Fibroblast of skin of left quadriceps (primary cell): ENCODE measurements at places on chromosomes 13 and 19.

DNA sequence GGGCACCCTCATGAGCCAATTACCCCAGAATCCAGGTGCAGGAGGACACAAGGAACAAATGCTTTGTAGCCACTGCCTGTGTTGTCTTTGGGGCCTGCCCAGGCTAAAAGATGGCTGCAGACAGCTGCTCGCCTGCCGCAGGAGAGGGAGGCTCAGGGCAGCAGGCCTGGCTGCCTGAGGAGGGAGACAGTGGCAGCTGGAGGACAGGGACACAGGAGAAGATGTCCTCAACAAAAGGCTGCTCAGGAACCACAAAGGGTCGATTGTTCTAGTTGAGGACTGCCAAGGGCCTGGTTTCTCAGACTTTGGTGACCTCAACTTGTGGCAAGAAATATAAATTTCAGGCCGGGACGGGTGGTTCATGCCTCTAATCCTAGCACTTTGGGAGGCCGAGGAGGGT is 7.6 kb downstream of the SIRT2 start:
- no peak for DNase-seq

GRCh38 chr13:95275322-95276036 is 25.8 kb downstream of the ABCC4 start:
- DNase-seq = peak; percentile 70

GRCh38 chr13:29434217-29434945 is 161.1 kb downstream of the SLC7A1 start:
- no peak for DNase-seq

- no peak for DNase-seq
These were observed 123.5 kb upstream of the CACNA1A start for GRCh38 chr19:13629687-13630357.

DNA sequence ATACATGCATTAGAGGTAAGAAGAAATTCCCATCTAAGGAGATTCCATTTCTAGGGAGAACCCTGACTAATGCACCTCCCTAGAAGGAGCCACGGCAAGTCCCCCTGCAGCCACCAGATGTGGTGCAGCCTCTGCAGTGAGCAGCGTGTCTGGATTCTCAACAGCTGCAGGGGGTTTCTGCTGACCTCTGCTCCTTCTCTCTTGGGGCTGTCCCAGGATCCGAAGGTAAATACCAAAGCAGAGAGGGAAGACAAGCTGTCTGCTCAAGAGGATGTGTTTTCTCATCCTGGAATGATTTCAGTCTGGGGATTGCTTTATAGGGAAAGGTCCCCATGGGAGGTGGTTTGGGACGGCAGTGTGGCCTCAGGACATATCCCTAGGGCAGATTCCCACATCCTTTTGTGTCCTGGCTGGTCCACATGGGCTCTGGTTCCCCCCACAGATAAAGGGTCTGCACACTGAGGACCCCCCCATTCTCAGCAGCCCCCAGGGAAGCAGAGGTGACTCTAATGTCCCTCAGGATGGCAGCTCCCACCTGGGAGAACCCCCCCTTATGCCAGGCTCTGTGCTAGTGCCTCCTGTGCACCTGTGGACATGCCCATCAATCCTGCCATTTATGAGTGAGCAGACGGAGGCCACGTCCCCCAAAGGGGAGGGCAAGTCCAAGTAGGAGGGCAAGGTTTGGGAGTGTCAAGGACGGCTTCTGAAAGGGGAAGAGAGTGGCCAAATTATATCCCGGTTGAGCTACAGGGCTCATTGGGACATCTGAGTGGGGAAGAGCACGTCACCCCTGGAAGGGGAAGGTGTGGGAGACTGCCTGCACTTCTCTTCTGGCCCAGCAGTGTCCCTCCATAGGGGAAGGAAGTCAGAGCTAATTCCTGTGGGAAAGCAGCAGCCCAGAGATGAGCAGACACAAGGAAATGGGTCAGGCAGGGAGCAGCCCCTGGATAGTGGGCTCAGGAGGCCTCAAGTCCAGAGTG is 10.2 kb upstream of the OR10H5 start:
- DNase-seq = no peak

- no peak for DNase-seq
These were observed 18.1 kb downstream of the SLC7A1 start for GRCh38 chr13:29577136-29578051.

DNA sequence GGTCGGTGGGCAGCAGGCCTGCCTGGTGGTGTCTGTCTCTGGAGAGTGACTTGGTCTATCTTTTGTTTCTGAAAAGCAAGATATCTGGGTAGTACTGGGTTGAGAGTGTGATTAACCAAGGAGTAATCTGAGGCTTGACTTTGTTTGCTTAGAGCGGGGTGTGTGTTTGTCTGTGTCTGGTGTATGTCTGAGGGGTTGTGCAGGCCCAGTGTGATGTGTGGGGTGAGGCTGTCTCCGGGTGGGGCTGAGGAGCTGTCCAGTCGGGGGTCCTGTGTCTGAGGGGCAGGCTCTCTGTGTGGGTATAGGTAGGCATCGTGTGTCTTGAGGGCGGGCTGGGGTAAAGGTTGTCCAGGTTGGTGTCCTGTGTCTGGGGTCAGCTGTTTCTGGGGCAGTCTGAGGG is 11.1 kb upstream of the TIMM50 start:
- no peak for DNase-seq

DNA sequence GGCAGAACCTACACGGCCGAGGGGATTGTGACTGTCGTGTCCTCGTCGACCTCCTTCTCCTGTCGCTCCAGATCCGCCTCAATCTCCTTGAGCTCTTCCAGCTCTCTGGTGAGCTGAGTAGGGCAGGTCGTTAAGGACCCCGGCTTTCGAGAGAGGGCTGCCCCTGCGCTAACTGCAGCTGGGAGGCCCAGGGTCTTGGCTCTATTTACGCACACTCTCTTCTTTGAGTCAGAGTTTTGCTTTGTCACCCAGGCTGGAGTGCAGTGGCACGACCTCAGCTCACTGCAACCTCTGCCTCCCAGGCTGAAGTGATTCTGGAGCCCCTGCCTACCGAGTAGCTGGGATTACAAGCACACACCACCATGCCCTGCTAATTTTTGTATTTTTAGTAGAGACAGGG is 7.6 kb downstream of the SPC24 start:
- DNase-seq = no peak

GRCh38 chr13:44212633-44213396 is 160.8 kb upstream of the SERP2 start:
- peak; percentile 76 for DNase-seq

- DNase-seq = no peak
These were observed 560.7 kb upstream of the KLHL1 start for GRCh38 chr13:70668983-70669382.

DNA sequence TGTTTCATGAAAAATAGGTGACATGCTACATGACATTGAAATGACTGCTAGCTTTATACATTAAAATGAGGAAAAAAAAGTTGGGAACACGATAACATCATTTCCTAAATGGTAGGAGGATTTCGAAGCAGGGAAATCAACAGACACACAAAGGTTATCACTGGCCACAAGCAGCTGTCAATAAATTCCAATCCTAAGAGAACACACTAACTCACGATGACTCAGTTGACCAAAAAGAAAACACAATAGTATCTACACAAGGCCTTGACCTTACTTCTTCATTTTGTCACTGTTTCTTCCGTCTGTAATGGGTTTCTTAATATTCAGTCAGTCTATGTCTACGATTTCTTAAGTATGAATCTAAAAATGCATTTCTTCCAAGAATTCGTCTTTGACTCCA is 36.5 kb downstream of the STARD13 start:
- no peak for DNase-seq

DNA sequence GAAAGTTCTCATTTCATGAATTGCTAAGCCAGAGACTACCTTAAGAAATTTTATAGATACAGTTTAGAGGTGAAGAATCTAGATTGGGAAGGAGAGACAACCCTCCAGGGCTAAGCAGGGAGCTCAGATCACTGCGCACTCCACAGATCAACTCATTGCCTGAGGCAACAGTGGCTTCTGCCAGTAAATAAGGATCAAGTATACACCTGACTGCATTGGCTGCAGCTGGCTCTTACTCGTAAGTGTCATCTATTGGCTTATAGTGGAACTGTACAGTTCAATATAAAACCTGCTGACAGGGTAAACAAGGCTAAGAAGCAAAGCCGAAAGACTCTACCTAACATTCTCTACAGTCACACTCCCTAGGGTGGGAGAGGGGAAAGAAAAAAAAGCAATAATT is 18.0 kb upstream of the C1QTNF9B start:
- DNase-seq = no peak

DNA sequence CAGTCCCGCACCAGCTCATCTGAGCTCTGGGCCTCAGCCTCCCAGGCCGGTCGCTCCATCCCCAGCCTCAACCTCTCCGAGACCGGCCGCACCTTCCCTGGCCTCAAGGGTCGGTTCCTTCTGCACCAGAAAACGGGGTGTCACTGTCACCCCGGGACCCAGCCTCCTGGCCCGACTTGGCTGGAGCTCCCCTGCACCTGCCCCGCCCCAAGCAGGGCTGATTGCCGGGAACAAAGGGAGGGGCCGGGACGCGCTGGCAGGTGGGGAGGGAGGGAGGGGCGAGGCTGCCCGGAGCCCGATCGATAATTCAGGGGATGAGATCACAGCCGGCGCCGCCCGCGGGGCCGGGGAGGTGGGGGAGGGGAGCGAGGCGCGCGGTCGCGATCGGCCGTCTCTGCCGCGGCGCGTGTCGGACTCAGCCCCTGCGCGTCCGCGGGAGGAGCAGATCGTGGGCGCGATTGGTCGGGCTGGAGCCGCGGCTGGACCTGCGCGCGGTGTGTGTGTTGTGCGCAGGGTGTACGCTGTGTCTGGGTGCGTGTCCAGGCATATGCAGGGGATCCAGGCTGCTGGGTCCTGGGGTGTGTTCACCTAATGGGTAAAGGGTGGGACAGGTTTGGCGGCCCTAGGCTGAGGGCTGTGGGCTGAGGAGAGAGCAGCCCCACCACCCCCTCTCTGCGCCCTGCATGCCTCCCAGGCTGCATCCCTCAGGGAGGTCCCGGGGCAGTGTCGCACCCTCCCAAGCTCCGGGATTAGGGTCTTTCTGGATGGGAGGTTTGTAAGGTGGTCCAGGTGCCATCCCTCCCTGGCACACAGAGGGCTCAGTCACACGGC is 1.1 kb upstream of the SHC2 start:
- no peak for DNase-seq

- peak; percentile 62 for DNase-seq
These were observed 8.1 kb downstream of the B3GLCT start for GRCh38 chr13:31207661-31208552.

GRCh38 chr13:42795666-42796065 is 14.3 kb downstream of the FAM216B start:
- DNase-seq = no peak

- DNase-seq = no peak
These were observed 32.2 kb downstream of the RFX2 start for GRCh38 chr19:6078068-6078467.

GRCh38 chr13:111178402-111178801 is 63.3 kb downstream of the ARHGEF7 start:
- no peak for DNase-seq

GRCh38 chr13:79442706-79443105 is 36.7 kb upstream of the RBM26 start:
- DNase-seq = no peak

DNA sequence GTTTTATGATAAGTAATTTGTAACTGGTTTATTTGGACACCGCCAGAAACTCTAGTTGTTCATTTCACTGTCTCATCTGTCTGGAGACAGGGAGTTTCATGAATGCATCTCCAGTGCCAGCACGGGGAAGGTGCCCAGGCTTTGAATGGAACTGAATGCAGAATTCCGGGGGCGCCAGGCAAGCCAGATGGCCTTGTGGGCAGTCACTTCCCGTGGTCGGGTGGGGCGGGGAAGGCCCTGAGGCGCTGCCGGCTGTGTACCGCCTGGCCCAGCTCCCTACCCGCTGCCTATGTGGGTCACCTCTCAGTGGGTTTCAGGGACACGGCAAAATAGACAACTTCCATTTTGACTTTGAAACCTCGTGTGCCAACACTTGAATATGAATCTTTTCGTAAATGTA is 28.8 kb upstream of the MCF2L start:
- DNase-seq = no peak

DNA sequence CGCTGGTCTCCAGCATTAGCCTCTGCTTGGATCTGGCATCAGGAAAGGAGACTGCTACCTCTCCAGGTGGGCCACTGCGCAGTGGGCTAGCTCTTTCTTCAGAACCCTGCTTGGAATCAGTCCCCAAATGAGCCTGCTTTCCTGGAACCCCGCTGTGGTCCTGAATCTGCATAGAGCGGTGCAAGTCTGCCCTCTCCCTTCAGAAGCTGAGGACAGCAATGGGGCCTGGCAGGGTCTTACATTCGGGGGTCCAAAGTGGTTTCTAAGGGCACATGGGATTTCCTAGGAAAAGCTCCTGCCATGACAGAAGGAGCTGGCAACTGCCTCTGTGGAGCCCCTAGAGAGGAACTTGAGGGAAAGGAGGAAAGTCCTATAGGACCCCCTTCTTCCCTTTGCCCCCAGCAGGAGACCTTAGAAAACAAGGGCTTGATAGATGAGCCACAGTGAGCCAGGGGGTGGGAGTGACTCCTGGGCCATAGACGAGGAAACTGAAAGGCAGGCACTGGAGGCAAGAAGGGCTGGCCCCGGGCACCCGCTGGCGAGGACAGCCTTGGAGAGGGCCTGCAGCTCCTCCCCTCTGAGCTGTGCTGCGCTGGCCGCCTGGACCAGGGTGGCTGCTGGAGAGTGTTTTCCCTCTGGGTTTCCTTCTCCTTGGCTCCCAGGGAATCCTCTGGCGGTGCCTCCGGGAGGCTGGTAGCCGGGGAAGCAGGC is 1.4 kb upstream of the VSTM2B start:
- DNase-seq = no peak

- DNase-seq = no peak
These were observed 1421.5 kb upstream of the SPRY2 start for GRCh38 chr13:81762449-81762848.

DNA sequence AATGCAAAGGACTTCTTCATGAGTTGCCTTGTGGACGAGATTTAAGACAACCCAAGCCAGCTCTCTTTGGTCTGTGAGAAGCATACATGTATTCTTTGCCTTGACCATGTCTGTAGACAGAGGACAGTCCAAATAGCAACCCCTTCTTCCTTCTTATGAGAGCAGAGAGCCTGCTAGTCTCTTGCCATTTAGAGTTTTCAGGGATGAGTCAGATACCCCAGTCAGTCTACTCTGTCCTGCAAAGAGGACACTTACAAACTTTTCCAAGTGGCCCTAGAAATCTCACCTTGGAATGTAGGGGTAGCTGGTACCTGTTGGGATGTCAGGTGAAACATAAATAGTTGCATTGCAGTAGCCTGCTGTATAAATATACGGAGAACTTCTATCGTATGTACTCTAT is 36.7 kb downstream of the DNAJC3 start:
- DNase-seq = no peak

DNA sequence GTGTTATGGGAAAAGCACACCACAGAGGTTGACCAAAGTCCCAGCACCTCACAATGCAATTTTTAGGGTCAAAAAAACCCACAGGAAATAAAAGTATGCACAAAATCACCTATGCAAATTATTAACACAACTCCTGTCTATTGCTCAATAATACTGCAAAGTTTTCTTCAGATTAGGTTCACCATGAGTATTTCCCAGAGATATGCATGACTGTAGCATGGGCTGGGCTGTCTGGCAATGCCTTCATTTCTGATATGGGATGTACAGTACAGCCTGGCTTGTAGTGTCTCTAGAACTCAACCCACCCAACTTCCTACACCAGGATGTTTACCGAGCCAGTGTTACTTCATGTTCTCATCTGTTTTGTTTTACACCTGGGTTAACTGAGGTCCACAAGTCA is 698.7 kb upstream of the ARGLU1 start:
- no peak for DNase-seq

GRCh38 chr19:7373862-7374261 is 25.1 kb downstream of the ARHGEF18 start:
- no peak for DNase-seq

GRCh38 chr13:35714121-35714520 is 237.6 kb upstream of the MAB21L1 start:
- no peak for DNase-seq
